ENCODE measurements at places on chromosomes 2 and 18.

GRCh38 chr2:2503864-2504418, 172.9 kb upstream of the MYT1L start:
- no peak for DNase-seq

GRCh38 chr2:8212239-8212638, 469.6 kb upstream of the ID2 start:
- DNase-seq: no peak

- no peak for DNase-seq
These were observed 87.4 kb downstream of the MDH1 start for GRCh38 chr2:63676135-63676534.

DNA sequence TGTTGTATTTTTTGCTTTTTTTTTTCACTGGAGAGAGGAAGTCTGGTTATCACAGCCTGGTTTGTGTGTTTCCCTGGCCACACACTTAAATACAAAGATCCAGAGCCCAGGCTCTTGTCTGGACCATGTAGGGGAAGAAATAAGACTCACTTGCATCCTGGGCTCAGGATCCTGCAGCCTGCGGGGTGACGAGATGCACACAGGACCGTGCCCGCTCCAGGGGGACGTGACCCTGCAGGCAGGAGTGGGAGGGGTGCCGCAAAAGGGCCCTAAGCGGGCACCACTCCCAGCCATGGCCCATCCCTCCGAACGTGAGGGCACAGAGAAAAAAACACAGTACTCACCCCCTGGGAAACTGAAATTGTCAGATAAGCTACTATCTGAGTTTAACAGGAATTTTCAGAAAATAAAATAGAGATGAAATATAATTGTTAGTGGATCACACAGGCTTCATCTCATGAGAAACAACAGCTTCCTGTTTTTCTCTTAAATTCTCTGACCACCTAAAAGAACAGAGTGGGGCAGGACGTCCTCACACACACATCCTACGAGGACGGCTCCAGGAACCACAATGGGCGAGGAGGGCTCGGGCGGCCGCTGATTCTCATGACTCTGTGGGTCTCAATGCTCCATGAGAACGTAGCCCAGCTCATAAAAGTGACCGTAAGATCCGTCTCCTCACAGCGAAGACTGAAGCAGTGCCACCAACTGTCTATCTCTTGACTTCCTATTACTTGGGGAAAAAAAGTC, 142.6 kb upstream of the ALKAL2 start:
- no peak for DNase-seq

DNA sequence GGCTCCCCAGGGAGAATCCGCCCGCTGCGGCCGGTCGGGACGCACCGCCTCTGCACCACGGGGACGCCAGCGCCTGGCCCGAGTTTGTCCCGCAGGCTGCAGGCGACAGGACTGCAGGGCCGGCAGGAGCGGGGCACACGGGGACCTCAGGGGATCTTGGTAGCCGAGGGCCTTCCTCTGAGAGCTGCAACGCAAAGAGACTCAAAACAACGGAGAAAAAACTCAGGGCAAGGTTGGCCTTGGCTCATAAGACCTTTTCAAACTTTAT, 79.7 kb downstream of the ARHGEF4 start:
- no peak for DNase-seq

DNA sequence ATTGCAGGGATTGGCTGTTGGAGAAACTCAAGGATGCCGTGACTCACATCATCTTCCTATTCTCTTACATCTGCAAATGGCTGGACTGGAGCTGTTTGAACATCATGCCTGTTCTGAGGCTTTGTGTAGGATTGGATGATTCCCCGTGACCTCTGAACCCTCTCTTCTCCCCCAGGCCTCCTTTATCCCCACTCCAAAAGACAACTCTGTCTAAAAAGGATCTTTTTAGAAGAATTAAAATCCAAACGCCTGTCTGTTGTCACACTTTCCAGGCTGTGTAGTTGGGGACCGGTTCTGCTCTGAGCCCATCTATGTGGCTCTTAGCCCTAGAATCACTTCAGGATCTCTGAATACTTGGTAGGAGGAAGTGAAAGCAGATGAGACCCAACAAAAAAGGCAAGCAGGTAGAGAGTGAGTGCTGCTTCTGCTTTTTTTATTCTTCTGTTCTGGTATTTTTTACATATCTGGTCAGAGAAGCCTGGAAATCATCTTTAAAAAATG, 565 bp downstream of the SP140 start:
- DNase-seq: no peak

GRCh38 chr18:77141401-77142118, 9.0 kb upstream of the MBP start:
- DNase-seq: no peak

All from fibroblast of skin of right biceps (primary cell).